DMS79 treated with DMSO at 0.1 percent for 48 hours (cell line): ENCODE measurements at places on chromosomes 5 and 9.

- DNase-seq: no peak
Measured at GRCh38 chr9:34343090-34343489, 13.7 kb downstream of the NUDT2 start.

- DNase-seq: no peak
Measured at GRCh38 chr5:122126177-122126755, 3.1 kb upstream of the ZNF474 start.

- DNase-seq: no peak
Measured at GRCh38 chr5:156515803-156516360, 188.9 kb downstream of the SGCD start.

DNA sequence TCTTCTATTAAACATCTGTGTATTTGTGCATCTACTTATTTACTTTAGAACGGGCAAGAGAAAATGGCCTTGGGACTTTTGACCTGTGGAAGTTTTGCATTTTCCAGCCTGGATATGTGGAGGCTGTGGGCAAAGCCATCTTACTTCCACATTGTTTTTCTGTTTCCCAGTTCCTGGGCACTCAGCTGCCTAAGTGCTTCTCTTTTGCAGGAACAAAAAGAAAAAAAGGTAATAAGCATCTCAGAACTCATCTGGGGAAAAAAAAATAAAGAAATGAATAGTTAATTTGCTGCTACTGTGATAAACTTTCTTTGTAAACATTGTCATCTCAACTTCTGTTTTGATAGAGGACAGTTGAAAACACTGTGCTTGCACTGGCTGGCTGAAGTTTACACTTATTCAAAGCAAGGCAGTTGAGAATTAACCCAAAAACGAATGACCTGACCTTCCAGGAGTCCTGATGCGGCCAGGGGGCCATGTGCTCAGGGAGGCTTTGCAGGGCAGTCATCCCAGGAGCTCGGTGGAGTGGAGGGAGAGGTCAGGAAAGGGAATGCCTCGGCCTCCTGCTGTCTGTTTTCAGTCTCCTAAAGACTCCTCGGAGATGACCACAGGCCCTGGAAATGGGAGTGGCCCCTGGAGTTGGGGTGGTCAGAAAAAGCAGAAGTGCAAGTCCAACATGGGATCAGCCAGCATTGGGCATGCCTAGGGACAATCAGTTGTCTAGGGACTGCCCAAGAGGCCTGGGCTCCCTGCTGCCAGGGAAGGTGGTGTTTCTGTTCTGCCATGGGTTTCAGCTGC, 75.5 kb downstream of the RAI14 start:
- DNase-seq: no peak

DNA sequence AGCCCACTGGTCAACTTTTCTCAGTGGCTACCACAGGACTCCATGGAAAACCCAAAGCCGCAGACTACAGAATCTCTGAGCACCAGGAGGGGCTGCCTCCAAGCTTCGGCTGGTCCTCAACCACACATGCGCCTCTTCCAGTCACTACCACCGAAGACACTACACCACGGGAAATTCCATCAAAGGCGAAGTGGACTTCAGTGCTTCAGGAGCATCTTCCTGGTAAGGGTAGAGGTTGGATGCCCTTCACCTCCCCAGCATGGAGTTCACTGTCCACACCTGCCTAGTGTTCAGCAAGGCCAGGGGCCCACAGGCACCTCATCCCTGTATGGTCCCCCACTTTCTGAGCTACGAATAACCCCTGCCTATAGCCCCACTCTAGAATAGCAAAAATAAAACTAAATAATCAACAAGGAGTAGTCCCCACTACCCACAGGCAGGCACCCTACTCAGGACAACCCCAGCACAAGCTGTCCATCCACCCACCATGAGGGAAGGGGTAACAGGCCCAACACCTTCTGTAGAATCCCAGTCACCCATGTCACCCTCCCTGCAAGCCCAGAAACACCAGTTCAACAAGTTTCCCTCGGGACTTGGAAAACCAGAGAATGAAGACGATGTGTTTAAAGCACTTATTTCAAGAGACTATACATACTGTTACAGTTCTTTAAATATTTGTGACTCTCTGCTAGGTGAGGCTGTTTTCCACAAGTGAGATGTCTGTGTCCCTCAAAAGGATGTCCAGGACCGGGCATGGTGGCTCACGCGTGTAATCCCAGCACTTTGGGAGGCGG, 2.6 kb downstream of the VDAC1 start:
- DNase-seq: no peak

DNA sequence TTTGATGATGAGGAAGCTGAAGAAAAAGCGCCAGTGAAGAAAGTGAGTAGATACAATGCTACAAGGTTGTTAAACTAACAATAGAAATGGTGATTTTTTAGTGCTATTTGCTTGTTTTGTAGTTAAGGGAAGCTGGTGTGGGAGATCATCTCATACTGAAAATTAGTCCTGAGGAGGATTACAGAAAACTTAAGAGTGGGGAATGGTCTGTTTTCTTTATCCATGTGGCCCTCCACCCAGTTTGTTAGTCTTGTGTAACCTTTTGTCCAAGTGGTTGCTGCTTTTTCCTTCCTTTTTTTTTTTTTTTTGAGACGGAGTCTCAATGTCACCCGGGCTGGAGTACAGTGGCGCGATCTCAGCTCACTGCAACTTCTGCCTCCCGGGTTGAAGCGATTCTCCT, 12.5 kb downstream of the NPM1 start:
- no peak for DNase-seq

DNA sequence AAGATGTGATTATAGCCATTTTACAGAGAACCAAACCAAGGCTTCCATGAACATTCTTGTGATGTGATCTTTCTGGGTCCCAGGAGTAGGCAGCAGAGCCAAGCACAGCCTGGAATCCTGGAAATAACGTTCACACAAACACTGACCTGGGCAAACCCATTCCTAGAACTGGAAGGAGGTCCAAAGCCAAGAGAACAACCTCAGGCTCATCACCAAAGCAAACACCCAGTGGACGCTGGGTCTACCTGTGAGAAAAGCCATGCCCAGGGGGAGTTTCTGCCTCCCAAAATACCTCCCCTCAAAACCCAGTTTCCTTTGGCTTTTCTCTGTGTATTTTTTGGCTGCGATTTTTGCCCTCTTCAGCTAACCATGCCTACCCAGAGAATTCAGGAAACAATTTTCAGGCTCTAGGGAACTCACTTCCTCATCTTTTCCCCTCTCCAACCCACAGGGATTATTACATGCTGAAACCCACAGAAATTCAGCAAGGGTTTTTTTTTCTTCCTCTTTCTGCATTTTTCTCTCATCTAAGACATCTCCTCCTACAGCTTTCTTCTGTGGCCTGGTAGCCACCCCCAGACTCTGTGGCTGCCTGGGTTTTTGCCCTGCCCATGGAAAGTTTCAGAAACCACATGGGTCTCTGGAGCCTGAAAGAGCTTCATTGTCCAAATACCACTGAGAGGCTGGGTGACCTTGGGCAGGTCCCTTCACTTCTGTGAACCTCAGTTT, 75.0 kb downstream of the TNC start:
- no peak for DNase-seq

GRCh38 chr5:143311428-143311827, 92.1 kb downstream of the NR3C1 start:
- no peak for DNase-seq

GRCh38 chr5:138610415-138610917, 35.3 kb upstream of the HSPA9 start:
- peak; percentile 29 for DNase-seq

DNA sequence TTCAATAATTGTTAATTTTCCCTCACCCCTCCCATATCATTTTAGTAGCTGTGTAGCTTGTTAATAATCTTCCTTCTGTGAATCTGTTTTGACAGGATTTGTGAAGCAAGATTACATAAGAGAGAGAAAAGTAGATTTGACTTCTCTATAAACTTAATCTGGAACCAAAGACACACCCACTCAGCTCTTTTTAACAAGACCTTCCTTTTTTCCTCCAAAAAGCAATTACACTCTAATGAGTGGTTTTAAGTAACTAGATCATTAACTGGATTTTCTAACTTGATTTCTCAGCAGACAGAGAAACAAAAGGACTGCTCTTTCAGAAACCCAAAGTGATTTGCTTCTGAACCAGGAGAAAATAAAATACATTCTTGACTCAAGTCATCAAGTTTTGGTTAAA, 21.9 kb downstream of the RFK start:
- no peak for DNase-seq

GRCh38 chr5:53275666-53276065, 166.1 kb upstream of the MOCS2 start:
- no peak for DNase-seq

DNA sequence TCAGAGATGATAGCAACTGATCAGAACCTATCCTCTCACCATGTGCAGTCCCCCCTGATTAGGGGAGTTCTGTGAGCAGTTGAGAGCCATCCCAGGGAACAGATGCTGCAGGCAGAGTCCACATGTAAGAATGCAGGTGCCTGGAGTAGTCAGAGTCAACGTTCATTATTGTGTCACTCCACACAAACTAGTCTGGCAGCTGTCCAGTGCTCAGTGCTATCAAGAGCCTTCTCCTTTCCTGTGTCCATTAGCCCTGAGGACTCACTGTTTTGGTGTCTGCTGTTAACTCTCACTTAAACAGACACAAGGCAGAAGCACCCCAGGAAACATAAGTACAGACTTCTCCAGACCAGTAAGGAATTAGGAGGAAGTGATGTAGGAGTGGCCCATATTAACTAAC, 2.5 kb downstream of the SH3TC2 start:
- no peak for DNase-seq

DNA sequence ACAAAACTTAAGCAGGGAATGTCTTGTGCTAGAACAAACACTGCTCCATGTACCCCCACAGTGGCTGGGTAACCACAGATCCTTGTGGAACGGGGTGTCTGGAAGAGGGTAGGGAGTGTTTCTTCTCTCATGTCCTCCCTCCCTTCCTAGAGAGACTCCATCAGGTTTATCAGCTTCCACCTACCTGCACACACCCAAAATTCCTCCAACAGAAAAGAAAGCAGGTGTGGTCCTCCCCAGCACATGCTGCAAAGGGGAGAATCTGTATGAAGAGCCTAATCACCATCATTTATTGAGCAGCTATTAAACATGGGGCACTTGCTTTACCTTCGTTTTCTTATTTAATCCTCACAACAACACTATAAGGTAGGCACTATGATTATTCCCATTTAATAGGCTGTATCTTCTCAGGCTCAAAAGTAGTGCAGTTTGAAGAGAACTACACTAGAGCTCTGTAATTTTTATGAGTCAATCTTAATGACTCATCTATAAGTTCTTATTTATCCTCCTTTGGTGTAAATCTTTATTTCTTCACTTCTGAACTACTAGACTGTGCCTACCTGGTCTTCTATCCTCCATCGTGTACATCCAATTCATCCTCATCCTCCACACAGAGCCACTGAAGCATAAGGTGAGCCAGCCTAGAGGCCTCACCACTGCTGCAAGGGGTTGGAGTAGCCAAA, 31.6 kb downstream of the C9orf40 start:
- DNase-seq: no peak

GRCh38 chr9:124183772-124184171, 74.0 kb upstream of the NEK6 start:
- DNase-seq: no peak

DNA sequence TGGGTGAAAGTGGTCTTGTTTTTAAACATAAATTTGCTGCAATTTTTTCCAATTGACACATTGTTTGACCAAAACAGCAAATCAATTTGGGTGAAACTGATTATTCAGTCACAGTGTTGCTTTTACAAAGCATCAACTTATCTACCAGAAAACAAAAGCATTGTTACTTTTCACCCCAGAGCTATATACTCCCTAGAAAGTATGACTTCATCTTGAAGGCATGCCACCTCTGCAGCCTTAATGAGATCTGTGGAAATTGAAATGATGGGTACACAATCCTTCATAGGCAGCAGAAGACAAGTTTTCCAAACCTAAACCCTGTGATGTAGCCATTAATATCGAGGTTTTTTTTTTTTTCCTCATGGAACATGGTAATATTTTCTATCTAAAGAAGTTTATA, 615.9 kb downstream of the CHSY3 start:
- DNase-seq: no peak

DNA sequence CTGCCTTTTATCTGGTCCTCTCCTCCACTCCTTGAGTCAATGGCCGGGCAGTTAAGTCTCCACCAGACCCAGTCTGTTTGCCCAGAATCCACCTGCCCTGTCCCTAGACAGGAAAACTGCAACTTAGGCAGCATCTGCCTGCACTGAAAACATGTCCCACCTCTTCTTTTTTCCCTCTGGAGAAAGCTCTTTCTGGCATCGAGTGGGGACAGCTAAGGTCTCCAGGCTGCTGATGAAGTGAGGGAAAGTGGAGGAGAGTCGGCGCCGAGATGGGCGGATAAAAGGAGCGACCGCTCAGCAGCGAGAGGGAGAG, 243 bp upstream of the SHISAL2B start:
- DNase-seq: no peak

DNA sequence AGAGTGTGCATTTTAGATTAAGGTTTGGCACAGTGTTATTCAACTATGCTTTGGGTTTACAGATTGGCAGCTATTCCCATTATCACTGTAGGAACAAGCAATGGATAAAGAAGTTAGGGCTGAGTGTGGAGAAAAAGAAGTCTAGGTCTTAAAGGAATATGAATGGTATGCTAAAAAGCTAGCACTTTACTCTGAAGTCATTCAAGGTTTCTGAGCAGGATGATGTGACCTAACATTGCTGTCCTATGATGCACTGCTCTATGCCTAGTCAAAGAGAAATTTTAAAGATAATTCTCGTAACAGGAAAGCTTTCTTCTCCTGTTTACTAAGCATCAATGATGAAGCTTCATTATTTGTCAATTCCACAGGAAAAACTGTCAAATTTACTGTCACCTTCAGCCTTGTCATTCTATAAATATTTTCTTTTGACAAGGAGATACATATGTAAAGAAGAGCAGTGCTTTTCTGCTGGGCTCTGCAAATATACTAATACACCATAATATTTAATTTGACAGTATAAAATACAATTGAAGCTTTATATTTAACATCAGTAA, 476.1 kb upstream of the PTPRD start:
- no peak for DNase-seq

GRCh38 chr5:168793841-168794837, 215.0 kb upstream of the PANK3 start:
- peak; percentile 31 for DNase-seq

- DNase-seq: no peak
Measured at GRCh38 chr5:17828681-17829080, 194.4 kb downstream of the TAF11L14 start.

GRCh38 chr5:74974451-74975091, 77.8 kb downstream of the GCNT4 start:
- no peak for DNase-seq

GRCh38 chr9:109856785-109857184, 76.8 kb downstream of the PALM2AKAP2 start:
- no peak for DNase-seq
